ENCODE measurements at places on chromosomes 16 and 17.

DNA sequence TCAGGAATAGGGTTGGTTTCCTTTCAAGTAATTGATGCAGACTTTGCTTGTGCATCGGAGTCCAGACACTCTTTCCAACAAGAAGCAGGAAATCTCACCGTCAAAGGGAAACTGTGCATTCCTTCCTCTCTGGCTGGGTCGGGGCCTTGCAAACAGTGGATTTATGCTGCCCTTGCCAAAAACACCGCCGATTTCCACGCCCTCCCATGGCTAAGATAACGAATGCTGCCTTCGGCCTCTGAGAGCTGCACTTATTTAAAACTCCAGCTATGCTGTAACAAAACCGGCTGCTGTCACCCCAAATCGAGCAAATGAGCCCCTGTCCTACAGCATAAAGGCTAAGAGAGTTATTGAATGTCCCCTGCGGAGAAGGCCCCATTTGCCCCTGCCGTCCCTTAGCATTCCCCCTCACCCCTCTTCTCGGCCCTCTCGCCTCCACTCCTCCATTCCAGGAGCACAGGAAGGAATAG, 275.5 kb upstream of the IRX5 start:
- DNase-seq: no peak

GRCh38 chr17:29760279-29761039, 137.7 kb upstream of the CORO6 start:
- DNase-seq: no peak

DNA sequence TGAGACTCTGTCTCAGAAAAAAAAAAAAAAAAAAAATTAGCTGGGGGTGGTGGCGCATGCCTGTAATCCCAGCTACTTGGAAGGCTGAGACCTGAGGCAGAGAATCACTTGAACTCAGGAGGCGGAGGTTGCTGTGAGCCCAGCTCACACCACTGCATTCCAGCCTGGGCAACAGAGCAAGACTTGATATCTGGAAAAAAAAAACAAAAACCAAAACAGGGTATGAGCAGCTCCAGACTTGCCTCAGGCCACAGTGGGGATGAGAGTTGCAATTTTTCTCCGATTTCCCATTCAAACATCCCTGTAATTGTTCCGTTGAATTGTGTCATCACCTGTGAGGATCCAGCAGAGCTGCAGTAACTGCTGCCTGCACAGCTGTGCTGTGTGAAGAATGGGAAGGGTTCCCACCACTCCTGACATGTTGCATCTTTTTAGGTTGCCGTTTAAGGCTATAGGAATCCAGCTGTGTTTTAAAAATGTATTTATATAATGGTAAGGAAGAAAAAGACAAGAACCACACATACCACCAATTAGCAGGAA, 150.0 kb downstream of the VPS53 start:
- DNase-seq: no peak

- DNase-seq: no peak
These were observed 4.4 kb upstream of the PVALEF start for GRCh38 chr17:81160747-81161453.

DNA sequence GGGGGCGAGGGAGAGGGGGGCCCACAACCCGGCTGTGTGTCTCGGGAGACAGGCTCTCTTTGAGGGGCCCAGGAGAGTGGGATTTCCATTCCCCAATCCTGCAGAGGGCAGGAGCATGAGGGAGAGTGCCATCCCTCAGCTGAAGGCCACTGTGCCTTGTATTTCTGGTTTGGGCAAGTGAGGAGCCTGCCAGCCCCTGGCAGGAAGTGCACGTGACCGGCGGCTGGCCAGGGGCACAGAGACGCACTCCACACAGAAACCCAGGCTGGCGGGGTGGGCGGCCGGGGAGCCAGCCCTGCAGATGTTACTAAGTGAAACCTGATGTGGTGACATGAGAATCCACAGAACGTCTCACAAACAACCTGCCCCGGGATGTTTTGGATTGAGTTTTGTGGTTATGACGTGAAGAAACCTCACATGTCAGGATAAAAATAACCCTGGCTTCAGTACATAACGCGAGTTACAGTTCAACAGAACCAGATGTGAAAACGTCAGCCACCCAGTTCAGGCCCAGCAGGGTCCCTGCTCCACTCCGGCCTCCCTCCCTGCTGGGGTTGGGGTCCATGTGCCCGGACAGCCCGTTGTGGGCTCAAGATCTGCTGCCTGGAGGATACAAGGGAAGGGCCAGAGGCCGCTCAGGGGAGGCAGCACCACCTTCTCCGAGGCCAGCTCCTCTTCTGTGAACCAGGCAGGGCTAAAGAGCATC, 51.7 kb upstream of the MTSS2 start:
- DNase-seq: peak; percentile 55

DNA sequence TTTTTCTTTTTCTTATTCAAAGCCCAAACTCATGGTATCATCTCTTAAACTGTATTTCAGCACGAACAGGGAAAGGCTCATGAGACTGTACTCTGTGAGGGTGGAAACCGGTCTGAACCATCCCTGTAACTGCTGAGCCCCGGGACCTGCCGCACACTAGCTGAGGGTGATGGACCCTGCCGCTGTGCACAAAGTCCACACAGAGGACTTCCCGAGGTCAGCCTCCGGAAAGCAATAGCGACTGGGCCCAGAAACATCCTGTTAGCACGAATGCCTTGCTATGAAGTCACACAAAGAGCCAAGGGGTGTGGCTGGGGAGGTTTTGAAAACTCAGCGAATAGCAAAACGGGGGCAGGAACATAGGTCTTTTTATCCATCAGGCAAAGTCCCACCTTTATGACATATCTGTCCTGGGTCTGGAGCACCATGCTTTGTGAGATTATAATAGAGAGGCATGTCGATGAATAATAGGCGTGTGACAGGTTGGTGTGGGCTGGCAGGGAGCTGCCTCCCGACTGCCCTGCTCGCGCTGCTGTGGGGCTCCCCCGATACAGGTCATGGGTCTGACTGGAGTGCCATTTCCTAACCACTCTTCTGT, 33.4 kb downstream of the CDK5R1 start:
- no peak for DNase-seq

GRCh38 chr17:14311981-14312380, 11.1 kb downstream of the HS3ST3B1 start:
- no peak for DNase-seq

All from left colon (tissue), 2 donors.